Naive thymus-derived CD8-positive, alpha-beta T cell (primary cell): ENCODE measurements at places on chromosomes 12 and 14.

- DNase-seq = no peak
Observed at GRCh38 chr14:35878272-35879150, 52.4 kb downstream of the BRMS1L start.

DNA sequence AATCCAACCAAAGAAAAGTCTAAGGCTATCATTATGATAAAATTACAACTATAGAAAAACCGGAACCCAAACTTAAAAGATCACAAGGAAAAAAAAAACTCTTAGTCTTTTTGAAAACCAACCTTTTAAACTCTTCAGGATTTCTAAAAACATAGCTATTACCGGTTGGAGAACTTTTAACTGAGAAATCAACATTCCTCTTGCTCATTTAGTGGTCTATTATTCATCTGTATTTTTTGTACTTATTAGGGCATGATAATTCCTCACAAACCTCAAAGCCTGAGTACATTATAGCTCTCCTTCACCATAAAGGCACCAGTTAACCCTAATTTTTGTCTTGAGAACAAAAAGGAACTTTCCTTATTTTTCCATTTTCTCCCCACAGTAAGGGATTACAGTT, 10.4 kb downstream of the LUM start:
- no peak for DNase-seq

DNA sequence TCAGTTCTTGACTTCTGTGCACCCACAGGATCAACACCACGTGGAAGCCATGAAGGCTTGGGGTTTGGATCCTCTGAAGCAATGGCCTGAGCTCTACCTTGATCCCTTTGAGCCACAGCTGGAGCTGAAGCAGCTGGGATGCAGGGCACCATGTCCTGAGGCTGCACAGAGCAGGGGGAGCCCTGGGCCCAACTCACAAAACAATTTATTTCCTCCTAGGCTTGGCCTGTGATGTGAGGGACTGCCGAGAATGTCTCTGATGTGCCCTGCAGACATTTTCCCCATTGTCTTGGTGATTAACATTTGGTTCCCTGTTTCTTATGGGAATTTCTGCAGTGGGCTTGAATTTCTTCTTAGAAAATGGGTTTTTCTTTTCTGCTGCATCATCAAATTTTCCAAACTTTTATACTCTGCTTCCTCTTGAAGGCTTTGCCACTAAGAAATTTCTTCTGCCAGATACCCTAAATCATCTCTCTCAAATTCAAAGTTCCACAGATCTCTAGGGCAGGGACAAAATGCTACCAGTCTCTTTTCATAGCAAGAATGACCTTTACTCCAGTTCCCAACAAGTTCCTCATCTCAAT, 288.2 kb downstream of the CCDC59 start:
- DNase-seq = no peak

GRCh38 chr12:57535764-57536596, 11.0 kb downstream of the DCTN2 start:
- DNase-seq = no peak

GRCh38 chr14:65062096-65063075, 39.9 kb downstream of the MAX start:
- no peak for DNase-seq
